Stimulated activated CD4-positive, alpha-beta T cell treated with anti-CD3 and anti-CD28 coated beads, Interleukin-1b, Interleukin-23, amount 100 ng/mL, for 1 hour (primary cell): ENCODE measurements at places on chromosomes 2 and 18.
A peak's percentile ranks its signal among the peaks of the same experiment; 100 is the strongest.

- DNase-seq: no peak
Observed at GRCh38 chr2:197268786-197269584, 41.6 kb downstream of the ANKRD44 start.

DNA sequence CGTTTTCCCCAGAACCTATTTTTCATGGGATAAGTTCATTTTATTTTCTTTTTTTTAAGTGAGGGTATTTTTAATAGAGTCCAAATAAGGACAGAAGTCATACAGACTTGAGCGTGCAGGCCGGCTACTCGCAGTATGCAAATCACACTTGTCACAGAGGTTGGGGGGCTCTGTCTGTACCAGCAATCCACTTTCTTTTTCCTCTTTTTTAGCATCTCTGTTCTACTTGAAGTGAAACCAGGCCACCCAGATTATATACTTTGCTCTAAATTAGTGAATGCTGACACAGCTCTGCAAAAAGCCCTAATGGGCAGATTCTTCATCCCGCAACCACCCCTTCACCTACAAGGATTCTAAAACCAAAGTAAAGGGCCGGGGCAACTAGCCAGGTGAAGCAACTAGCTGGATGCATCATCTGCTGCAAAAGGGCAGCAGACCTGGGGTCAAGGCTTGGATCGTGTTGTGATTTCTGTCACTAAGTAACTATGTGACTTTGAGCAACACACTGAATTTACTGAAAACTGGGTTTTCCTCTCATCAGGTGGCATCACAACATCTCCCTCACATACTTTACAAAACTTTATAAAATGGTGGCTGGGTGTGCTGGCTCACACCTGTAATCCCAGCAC, 18.4 kb downstream of the KDSR start:
- DNase-seq: no peak

GRCh38 chr2:11941201-11942177, 195.1 kb downstream of the LPIN1 start:
- no peak for DNase-seq

- no peak for DNase-seq
Observed at GRCh38 chr18:9135081-9135911, 1.3 kb upstream of the ANKRD12 start.

- no peak for DNase-seq
Observed at GRCh38 chr2:200357845-200358244, 51.4 kb downstream of the SPATS2L start.

DNA sequence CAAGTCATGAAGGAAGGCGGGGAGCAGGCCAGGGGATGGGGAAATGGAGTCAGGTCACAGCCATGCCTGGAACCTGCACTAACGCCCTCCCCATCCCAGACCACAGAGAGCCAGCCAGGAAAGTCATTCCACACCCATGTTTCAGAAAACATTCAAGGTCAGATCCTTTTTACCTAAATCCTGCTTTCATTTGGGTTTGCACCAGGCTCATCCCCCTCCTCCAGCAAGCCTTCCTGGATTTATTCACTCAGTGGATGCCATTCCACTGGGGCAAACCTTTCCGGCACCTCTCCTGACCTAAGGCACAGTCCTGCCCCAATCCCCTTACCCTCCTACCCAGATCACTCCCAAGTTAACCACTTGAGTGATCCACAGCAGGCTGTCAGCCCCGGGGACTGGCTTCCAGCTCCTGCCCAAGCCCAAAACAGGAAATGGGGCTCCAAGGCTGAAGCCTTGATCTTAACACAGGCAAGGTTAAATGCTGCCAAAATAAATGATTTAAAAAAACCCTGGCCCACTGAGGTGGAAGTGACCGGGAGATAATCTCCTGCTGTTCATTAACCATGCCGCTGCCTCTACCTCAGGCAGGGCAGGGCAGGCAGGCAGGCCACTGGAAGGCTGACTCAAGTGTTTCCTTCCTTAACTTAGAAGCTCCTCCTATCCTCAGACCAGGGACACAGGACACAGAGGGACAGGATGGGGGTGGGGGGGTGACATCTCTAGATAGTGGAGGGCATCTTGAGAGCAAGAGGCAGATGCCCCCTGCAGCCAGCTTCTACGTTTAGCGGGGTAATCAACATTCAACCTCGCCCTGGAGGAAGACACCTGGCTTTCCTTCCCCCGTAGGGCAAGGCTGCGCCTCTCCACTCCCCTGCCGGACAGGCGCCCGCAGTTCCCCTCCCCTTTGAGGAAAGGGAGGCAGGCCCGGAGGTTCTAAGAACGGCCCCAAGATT, 1.4 kb downstream of the RAB11FIP5 start:
- no peak for DNase-seq

DNA sequence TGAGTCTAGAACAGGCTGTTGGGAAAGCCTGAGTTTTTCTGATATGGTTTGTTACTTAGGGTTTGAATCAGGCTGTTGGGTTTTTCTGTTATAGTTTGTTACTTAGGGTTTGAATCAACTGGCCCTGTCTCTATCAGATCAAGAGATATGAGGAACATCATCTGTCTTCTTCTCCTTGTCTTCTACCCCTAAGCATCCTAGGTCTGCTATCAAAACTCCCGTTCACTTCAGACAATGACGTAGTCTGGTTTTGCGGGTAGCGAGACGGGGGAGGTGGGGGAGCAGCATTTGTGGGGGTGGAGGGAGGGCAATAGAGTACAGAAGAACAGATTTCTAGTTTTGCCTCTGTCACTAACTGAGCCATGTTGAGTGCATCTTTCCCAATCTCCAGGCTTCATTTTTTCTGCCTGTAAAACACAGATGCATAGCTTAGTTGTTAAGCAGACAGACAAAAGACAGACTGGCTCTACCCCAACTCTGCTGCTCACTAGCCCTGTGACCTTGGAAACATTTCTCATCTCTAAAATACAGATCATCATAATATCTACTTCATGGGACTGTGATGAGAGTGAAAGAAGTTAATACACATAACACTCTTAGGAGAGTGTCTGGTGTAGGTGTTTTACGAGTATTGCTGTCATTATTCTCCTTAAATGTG, 9.1 kb downstream of the TNP1 start:
- no peak for DNase-seq

DNA sequence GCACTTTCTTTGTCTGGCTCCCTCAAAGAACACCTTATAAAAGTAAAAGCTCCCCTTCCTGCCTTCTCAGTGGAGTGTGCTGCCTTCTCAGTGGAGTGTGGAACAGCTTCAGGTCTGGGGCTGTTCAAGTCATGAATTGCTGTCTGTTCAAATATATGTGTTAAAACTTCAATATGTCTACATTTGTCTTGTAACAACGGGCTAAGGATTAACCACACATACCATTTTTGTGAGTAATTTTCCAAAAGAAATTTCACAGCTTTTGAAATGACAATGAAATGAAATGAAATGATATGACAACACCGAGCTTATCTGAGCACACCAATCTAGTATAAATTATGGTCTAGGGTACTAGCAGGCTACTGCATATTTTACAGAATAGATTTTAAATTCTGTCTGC, 42.9 kb downstream of the CABYR start:
- DNase-seq: no peak

GRCh38 chr2:58702302-58702885, 461.3 kb upstream of the FANCL start:
- DNase-seq: no peak

GRCh38 chr2:27738349-27739057, 33.0 kb upstream of the MRPL33 start:
- no peak for DNase-seq

GRCh38 chr18:3367491-3368091, 82.4 kb upstream of the TGIF1 start:
- no peak for DNase-seq

DNA sequence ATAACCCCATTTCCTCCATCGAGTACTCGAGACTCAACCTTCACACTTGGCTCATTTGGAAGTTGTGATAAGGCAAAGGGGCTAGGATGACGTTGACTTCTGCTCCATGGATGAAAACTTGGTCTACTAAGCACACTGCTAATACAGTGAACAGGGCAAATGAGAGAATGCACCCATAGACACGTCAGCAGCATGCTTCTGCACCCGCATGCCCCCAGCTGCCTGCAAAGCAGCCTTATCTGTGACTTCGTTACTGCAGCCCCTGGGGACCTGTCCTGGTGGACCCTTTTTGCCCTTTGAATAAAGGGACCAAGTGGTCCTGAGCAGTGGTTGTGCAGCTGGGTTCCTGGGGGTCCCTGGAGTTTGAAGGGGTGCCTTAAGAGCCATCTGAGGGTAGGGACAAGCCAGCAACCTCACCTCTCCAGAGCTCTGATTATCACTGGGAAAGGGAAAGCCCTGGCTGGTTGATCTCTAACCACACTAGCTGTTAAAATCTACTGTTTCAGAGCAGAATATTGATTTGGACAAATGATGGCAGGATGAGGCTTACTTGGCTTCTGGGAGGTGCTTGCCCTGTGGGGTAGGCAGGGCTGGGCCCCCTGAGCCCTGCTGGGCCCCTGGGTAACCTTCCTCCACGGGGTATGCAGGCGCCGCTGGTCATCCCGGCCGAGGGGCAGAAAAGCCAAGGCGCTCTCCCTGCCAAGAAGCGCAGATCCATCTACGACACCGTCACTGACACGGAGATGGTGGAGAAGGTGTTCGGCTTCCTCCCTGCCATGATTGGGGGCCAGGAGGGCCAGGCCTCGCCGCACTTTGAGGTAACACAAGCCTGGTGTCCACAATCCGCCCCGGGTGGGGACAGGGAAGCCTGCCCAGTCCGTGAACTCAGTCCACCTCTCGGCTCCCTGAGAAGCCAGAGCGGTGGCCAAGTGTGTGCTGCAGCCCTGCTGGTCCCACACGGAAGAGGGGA, 37.6 kb upstream of the GPR17 start:
- DNase-seq: no peak

GRCh38 chr2:196177124-196177523, 5.7 kb upstream of the STK17B start:
- DNase-seq: no peak

GRCh38 chr18:77249569-77250500, at the start of gene GALR1:
TSS of gene GALR1 (plus strand) at chr18:77249848. CDS start at chr18:77250549, 701 bp downstream.
- no peak for DNase-seq

DNA sequence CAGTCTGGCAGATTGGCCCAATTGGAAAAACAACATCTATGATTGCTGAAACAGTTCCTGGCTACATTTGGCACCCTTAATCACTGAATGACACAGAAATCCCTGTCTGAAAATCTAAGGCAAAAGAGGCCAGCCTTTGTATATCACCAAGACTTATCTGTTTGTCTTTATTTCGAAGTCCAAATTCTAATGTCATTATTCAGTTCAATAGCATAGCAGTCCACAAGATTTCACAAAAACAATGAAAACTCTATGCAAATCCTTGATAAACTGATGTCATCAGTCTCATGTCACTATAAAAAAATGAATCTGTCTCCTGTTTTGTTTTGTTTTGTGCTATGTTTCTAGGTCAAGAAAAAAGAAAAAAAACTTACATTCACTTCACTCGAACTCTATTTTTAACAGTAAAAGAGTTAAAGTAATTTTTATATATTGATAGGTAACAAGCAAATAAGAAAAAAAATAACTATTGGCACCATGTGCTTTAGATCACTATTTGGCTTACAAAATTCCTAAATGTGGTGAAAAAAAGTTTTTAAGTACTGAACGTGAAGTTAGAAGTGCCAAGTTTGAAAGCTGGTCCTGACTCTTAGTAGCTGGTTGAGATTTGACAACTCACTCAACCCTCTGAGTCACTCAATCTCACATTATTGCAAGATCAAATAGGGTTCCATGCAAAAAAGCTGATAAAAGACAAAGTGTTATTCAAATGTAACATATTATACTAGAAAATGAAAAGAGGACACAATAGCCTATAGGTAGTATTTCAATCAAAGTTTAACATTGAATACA, 359.3 kb downstream of the IRS1 start:
- no peak for DNase-seq

- no peak for DNase-seq
Observed at GRCh38 chr2:163248376-163249253, 410.0 kb upstream of the KCNH7 start.

GRCh38 chr2:140601342-140601741, 1529.5 kb downstream of the LRP1B start:
- DNase-seq: no peak

- no peak for DNase-seq
Observed at GRCh38 chr2:241185961-241186360, 2.5 kb upstream of the ANO7 start.

GRCh38 chr2:240983361-240983995, 14.9 kb upstream of the SNED1 start:
- no peak for DNase-seq

DNA sequence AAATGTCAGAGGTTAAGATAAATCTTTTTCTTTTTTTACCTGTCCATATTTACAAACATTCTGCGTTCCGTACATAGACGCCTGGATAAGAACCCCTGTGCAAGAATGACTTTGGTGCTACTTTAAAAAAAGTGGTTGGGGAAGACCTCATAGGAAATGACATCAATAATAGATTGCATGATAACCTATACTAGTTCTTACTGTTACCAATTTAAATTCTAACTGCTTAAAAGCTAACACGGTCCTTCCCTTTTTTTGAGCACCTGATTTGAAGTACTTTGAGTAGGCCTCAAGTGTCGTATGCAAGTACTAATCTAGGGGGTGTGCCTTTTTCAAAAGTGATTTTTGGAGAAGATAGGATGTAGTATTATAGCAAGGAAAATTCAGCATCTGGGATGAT, 2.1 kb downstream of the SLC39A10 start:
- no peak for DNase-seq

DNA sequence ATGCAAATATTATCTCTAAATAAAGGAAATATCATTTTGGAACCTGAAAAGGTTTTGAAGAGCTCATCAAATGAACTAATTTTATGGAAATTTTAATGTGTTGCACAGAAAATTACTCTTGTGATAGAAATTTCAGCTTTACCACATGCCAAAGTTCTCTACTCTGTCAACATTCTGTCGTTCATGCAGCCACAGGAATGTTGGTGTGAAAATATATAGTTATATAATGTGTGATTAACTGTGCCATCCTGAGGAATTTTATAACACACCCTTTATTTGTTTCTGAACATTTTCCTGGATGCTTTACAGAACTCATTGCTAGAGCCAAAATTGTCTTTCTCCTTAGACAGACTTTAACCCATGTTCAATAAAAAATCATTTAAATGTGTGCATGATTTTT, 202.5 kb upstream of the SLC8A1 start:
- no peak for DNase-seq

DNA sequence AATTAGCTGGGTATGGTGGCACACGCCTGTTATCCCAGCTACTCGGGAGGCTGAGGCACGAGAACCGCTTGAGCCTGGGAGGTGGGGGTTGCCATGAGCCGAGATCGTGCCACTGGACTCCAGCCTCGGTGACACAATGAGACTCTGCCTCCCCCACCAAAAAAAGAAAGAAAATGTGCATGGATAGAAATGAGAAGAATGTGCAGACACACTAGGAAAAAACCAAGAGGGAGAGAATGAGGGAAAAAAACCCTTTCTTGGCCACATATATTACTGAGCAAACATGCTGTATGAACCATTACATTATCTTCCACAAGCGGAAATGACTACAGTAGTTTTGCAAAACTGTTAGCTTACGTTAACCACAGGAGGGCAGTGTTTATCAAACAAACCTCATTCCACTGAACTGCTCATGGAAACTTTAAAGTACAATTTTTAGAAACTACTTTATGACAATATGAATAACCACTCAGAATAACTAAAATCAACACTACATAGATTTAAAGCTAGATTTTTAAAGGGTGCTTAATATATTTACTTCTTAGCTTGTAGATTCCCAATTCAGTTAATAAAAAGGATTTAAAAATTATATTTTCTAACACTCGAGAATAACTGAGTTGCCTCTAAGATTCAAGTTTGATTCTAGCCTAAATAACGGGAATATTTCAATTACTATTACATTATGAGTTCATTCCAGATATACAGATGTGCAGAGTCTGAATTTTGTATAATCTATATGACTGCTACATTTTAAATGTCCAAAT, 26.4 kb downstream of the ASXL2 start:
- peak; percentile 7 for DNase-seq
